GM04503 (cell line): ENCODE measurements at places on chromosomes 7 and 10.

DNA sequence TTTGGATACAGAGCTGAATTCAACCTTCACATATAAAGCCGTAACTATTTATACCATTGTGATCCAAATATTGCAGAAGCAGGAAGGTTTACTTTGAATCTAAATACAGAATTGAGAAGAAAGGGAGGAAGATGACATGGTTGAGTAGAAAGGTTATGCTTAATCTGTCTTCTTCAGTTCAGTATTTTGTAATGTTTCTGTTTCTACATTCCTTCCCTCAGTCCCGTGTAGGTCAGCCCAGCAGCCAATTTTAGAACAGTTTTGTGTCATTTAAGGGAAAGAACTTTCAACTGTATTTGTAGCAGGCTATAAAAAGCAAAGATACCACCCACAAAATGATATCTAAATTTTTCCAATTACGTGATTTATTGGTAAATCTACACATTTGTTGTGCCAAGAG lies 97.4 kb downstream of the CPED1 start:
- DNase-seq: no peak

- no peak for DNase-seq
Observed at GRCh38 chr7:47501406-47501805, 80.5 kb downstream of the TNS3 start.

- no peak for DNase-seq
Observed at GRCh38 chr7:64882341-64883112, 20.5 kb upstream of the ZNF273 start.

DNA sequence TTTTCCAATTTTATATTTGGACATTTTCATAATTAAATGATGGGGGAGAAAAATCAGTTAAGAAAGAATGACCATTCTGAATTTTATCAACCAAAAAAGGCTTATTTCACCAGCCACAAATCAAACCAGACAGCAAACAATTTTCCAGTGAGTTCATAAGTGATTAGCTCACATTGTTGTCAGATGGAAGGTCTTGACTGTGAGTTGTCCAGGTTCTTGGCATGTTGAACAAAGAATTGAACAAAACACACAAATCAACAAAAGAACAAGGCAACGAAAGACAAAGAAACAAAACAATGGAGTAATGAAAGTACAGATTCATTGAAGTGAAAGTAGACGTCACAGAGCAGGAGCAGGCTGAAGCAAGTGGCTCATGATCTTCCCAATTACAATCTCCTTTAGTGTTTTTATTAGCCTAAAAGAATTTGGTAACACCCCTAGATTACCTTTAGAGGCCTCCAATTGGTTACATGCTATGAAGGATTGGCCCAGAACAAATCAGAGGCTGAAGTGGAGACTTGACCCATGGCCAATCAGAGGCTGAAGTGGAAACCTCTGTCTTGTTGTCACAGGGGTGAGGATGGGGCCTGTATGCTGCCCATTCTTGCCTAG lies 248.7 kb downstream of the NEBL start:
- DNase-seq: no peak

DNA sequence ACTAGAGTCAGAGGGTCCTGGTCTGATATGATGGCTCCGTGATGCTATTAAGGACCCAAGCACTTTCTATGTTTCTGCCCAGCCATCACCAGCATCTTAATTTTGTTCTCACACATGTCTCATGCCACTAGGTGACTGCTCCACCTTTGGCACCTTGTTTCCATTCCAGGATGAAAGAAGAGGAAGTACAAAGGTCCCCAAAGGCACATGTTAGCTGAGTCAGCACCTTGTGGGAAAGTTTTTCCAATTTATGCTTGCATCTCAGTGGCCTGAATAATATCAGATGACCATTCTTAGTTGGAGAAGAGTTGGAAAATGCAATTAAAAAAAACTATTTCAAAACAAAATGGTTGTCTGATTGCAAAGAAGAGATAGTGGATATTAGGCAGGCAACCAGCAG lies 341.0 kb upstream of the NPSR1 start:
- DNase-seq: no peak
